K562 (cell line): ENCODE measurements at places on chromosomes 3 and 15. TPM values are rescaled to one million over a fixed set of nuclear protein-coding genes. Genes with fewer than 3 reads are reported as not detected.

Gene MNS1
- total RNA-seq = 2.5 and 2.7 TPM in 2 replicates

Gene SST
- total RNA-seq = not detected in 2 replicates

Gene NECTIN3
- total RNA-seq = 0.16 and 0.22 TPM in 2 replicates

Gene BFSP2
- total RNA-seq = not detected in 2 replicates

Gene GLCE
- 10.0 and 10.2 TPM in 2 replicates for total RNA-seq

Gene ACTR8
- total RNA-seq = 17.5 and 24.2 TPM in 2 replicates

Gene GATM
- 0.58 and 0.89 TPM in 2 replicates for total RNA-seq

Gene WDR53
- 14.6 and 15.9 TPM in 2 replicates for total RNA-seq

Gene TF
- total RNA-seq = 9.2 and 11.1 TPM in 2 replicates

Gene CPNE4
- not detected in 2 replicates for total RNA-seq

Gene SAMMSON
- total RNA-seq = 1.3 and 1.8 TPM in 2 replicates

Gene ACAN
- not detected in 2 replicates for total RNA-seq

Gene GOLGA8N
- 0.24 and 0.60 TPM in 2 replicates for total RNA-seq

Gene AP3B2
- total RNA-seq = 0.18 TPM in 1 of 2 replicates, not detected in the other

Gene AVEN
- total RNA-seq = 3.7 and 4.8 TPM in 2 replicates

Gene CLDN1
- total RNA-seq = 0.16 and 0.34 TPM in 2 replicates

Gene FGD5
- 0.13 and 0.18 TPM in 2 replicates for total RNA-seq

Gene SLC28A2
- total RNA-seq = not detected in 2 replicates

Gene LHFPL4
- not detected in 2 replicates for total RNA-seq

Gene NAALADL2
- 0.44 TPM in 1 of 2 replicates, not detected in the other for total RNA-seq

Gene MAGEL2
- total RNA-seq = not detected in 2 replicates

Gene SLC2A2
- total RNA-seq = 0.18 TPM in 1 of 2 replicates, not detected in the other

Gene KLHDC8B
- 32.9 and 34.1 TPM in 2 replicates for total RNA-seq

Gene CD200R1
- total RNA-seq = not detected in 2 replicates

Gene LTK
- total RNA-seq = 3.7 and 4.4 TPM in 2 replicates

Gene GOLGA8S
- not detected in 2 replicates for total RNA-seq

Gene CRABP1
- total RNA-seq = 0.40 and 0.60 TPM in 2 replicates

Gene PDZRN3
- 0.07 and 0.16 TPM in 2 replicates for total RNA-seq

Gene ENTPD3
- 0.44 and 0.51 TPM in 2 replicates for total RNA-seq

Gene ITPKA
- 33.3 and 35.8 TPM in 2 replicates for total RNA-seq

Gene PLA2G4D
- total RNA-seq = 0.04 TPM in 1 of 2 replicates, not detected in the other

Gene SLC15A2
- total RNA-seq = 0.24 and 0.42 TPM in 2 replicates

Gene AHSG
- 0.69 and 1.2 TPM in 2 replicates for total RNA-seq

Gene THSD4
- total RNA-seq = 0.04 and 0.18 TPM in 2 replicates

Gene IMPG2
- total RNA-seq = 0.09 and 0.13 TPM in 2 replicates

Gene CCDC33
- 0.13 TPM in 1 of 2 replicates, not detected in the other for total RNA-seq

Gene PIGB
- 12.8 and 14.4 TPM in 2 replicates for total RNA-seq

Gene ISL2
- 17.6 and 23.7 TPM in 2 replicates for total RNA-seq

Gene ROPN1
- not detected in 2 replicates for total RNA-seq

Gene DET1
- total RNA-seq = 5.6 and 6.0 TPM in 2 replicates
